Naive thymus-derived CD4-positive, alpha-beta T cell (primary cell): ENCODE measurements at places on chromosomes 2 and 18. TPM values are rescaled to one million over a fixed set of nuclear protein-coding genes. Genes with fewer than 3 reads are reported as not detected.

GRCh38 chr2:237923481-237924163 lies 43.2 kb upstream of the UBE2F start:
- DNase-seq: peak; percentile 76

DNA sequence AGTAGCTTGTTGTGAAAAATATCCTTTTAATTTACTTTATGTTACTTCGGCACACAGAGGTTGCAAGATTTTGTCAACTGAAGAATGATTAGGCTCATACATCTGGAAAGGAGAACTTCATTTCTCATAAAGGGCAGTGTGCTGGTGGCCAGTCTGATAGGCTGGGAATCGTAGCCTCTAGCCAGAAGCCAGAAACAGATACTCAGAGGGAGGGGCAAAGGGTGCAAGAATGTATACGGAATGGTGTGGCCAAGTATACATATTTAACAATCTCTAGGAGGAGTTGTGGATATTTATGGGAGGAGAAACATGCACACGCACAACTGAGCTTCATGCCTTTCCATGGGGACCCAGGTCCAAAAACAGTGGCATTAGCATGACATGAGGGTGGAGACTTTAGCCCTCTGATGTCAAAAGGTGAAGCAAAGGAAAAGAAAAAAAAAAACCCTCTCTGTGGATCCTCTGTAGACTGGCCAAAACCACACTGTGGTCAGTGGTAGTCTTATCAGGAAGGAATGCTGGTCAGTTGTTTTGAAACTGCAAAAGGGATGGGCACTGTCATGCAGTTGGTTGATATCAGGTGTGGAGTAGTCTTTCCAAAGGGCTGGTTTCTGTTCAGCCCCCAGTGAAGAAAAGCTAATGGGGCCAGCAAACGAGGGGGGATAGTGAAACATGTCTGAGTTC lies 34.9 kb upstream of the APCDD1 start:
- no peak for DNase-seq

DNA sequence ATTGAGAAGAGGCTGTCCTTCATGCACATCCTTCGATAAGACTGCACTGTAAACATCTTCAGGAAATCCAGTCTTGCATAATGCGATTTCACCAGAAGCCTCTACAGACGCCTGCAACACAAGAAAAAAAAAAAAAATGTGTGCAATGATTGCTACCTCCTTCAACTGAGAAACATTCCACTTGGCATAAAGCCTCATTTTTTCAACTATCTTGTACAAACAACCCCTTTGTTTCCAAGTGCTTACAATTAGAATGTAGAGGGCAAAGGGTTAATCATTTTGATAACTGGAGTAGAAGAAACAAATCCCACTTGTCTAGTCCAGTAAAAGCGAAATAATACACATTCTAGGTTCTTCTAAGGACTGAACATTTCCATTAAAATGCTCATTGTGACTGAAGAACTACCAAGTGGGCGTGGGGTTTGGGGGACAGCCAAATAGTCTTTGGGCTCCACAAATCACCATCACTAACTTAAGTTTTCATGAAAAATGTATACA lies 29.2 kb downstream of the CDH2 start:
- DNase-seq: no peak

- no peak for DNase-seq
These were observed 124.9 kb upstream of the ZNF236 start for GRCh38 chr18:76697441-76697901.

DNA sequence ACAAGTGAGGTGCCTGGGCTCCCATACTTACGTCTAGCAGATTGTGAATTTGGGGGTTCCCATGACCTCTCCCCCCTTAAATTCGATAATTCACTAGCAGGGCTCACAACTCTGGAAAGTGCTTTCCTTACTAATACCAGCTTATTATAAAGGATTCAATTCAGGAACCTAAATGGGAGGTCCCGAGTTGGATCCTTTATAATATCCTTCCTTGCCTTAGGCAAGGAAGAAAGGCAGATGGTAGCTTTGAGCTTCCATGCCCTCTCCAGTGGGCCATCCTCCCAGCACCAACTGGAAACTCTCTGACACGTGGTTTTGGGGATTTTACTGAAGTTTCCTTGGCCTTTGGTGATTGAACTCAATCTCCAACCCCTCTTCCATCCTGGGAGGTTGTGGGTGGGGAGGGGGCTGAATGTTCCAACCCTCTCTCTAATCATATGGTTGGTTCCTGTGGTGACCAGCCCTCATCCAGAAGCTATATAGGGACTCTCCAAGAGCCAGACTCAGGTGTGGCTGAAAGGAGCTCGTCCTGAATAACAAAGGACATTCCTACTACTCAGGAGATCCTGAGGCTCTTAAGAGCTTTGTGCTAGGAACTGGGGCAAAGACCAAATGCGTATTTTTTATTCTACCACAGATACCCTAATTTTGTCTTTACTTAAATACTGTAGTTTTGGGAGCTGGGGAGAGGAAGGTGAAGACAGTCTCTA lies 62.2 kb downstream of the HAUS1 start:
- no peak for DNase-seq

- no peak for DNase-seq
These were observed 20.4 kb upstream of the CD226 start for GRCh38 chr18:69968039-69968438.

- DNase-seq: no peak
These were observed 72.9 kb downstream of the PKP4 start for GRCh38 chr2:158529379-158530259.

GRCh38 chr2:117470311-117471095 lies 344.0 kb upstream of the DDX18 start:
- no peak for DNase-seq

GRCh38 chr2:212536817-212537725 lies 1.5 kb downstream of the ERBB4 start:
- DNase-seq: no peak

- no peak for DNase-seq
These were observed 115.0 kb downstream of the FAM124B start for GRCh38 chr2:224286923-224287322.

GRCh38 chr18:65661391-65661790 lies 89.4 kb upstream of the CDH7 start:
- no peak for DNase-seq

DNA sequence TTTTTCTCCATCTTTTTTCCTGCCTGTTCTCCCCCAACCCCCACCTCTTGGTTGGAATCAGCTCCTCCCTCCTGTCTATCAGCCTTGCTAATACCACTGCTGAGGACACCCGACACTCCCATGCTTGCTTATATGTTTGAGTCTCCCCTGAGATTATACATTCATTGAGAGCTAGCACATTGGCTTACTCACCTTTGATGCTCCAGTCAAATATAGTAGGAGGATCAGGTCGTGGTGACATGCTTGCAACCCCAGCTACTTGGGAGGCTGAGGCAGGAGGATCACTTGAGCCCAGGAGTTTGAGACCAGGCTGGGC lies 91.5 kb upstream of the CCBE1 start:
- DNase-seq: no peak

DNA sequence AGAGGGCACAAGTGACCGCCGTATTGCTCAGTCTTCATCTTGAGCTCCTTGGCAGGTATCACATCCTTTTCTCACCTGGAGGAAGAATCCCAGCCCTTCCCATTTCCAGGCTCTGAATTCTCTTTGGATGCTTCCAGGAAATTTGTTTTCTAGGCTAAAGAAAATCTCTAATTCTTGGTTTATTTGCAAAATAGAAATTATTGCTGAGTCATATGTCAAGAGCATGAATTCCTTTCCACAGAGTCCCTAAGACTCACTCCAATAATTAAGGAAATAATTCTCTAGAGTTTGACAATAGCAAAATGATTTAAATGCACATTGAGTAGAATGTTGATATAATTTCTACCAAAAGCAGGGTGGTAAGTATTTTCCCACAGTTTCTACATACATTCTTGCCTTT lies 16.3 kb upstream of the CCDC68 start:
- DNase-seq: no peak

DNA sequence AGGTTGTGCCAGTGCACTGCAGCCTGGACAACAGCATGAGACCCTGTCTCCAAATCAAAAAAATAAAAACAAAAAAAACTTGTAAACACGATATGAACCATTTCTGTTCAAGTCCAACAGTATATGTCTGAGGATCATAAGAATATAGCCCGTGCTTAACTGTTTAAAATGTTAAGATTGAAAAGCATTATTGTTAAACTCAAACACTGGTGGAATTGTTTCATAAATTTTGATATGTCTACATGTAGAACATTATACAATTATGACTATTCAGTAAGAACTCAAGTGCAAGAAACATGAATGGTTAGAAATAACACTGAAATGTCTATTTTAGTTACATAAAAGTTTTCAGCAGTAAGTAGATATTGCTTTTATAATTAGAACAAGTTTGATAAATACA lies 29.7 kb downstream of the PPIG start:
- DNase-seq: no peak

- DNase-seq: no peak
These were observed 69.0 kb upstream of the FAM110C start for GRCh38 chr2:115303-115702.

- no peak for DNase-seq
These were observed 152.1 kb downstream of the GLI2 start for GRCh38 chr2:120887741-120888231.

- no peak for DNase-seq
These were observed 69.2 kb upstream of the ARL4C start for GRCh38 chr2:234565842-234566619.

DNA sequence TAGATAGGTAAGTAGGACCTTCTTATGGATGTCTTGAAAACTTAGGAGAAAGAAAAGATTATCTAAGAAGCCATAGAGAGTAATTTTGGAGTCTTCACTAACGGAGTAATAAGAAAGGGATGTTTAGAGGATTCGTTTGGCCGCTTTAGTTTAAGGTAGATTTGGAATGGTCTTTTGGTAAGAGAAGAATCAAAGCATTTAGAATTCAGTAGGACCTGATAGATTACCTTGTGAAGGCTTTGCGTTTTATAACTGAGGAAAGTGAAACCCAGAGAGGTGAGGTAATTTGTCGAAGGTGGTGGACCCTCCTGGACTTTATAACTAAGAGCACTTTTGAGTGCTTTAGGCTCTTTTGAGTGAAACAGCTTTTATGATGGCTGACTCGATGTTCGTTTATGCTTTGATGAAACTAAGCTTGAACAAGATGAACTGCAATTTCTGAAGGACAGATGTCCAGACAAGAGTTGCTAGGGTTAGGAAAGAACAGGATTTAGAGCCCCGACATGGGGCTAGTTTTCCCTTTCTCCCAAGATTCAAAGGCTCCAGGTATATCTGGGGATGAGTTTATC lies 1.3 kb downstream of the MYL12B start:
- DNase-seq: no peak

DNA sequence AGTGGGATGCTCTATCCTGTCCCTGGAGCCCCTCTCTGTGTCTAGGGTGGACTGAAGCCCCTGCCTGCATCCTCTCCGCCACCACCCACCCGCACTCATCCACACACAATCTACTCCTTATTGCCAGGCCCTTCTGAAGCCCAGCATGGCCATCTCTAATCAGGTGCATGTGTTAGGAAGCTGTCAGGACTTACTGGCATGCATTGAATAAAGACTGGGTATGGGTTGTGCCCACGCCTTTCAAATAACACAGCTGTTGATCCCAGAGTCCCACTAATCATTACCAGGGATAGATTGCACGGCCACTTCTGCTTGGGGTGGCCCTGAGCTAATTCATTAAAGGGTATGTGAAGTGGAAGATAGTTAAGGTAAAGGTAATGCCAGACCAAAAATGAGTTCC lies 88.4 kb downstream of the CABLES1 start:
- no peak for DNase-seq

DNA sequence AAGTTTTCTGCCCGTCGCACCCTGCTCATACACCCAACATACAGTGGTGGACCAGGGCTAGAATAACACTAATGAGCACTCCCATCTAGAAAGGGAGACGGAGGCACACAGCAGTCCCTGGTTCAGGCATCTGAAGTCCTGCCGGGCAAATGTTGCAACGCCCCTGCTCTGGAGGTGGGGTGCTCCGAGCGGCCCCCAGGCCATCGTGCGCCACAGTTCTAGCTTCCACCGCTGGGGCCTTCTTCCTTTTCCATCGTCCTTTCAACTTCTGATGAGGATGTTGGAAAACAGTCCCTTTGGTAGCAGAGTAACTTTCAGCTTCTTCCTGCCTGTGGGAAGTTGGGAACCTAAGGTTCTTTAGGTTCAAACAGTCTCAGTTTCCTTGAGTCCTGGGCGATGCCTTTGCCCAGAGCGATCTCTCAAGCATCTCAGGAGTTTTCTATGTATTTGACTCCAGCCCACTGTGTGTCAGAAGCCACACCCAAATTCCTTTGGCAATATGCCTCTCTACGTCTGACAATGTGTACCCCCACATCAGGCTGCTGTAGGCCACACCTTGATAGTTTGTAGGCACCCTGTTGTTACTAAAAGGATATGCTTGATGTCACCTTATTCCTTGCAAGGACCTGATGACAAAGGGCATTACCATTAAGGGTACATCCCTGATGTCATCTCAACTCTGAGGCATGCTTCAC lies 258.8 kb downstream of the GLI2 start:
- no peak for DNase-seq

DNA sequence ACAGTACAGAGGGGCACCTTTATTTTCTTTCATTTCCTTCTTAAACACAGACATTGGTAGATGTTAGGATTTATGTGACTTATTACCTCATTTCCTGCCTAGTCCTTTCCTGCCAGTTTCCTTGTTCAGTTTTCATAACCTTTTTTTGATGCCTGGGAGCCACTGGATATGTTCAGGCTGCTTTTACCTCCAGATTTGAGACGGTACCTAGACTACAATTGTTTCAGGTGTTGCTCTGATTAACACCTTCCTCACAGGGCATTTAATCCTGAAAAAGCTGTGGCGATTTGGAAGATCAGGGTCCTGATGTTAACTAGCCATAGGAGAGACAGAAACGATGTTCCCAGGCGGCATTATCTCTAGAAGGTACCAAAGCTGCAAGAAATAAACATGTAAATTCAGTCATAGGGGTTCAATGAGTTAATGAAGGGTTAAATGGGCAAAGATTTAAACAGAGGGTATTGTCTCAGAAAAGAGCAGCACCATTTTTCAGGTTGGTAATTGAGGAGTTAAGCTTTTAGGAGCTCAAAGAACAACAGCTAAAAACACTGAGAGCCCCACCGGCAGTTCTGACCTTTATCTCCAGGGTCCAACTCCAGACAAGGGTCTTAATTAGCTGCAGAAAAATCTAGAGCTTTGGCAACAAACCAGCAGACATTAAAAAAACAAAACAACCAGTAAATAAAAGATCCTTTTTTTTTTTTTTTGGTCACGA lies 93.3 kb downstream of the HRH4 start:
- DNase-seq: no peak

Gene ANO7
- 0.32 TPM for polyA plus RNA-seq

Gene LYG1
- 0.56 TPM for polyA plus RNA-seq

Gene RPRM
- not detected for polyA plus RNA-seq

Gene FKBP7
- polyA plus RNA-seq: 2.7 TPM

Gene CNRIP1
- polyA plus RNA-seq: not detected

Gene PLCD4
- polyA plus RNA-seq: 0.30 TPM
